T-helper 9 cell (primary cell): ENCODE measurements at places on chromosomes 5 and 9.
A peak's percentile ranks its signal among the peaks of the same experiment; 100 is the strongest.

DNA sequence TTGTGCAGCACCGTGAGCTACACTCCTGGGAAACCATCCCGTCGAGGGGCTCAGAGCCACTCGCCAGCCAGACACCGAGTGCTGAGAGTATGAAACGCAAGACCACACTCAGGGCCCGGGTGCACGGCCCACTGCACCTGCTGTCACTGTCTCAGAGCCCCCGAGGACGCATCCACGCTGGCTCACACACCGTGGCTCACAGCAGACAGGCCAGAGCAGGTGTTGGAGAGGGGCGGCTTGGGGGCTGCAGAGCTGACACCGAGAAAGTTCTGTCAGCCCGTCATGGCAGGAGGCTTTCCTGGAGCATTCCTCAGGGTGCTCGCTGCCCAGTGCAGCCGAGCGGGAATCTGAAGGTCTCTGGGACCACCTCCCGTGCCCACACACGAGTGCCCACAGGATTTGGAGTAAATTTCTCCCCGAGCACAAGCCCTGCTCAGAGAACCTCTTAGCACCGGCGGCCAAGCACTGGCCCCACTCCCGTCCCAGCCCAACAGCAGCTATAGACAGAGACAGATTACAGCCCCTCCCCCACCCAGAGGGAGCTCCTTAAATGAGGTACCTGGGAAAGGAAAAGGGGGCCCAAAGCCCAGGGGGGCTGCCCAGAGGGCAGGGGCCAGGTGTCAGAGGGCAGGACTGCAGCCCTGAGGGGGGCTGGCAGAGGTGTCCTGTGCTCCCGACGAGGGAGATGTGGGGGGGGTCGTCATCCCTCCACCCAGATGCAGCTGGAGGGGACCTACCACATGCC is 56.0 kb upstream of the SARDH start:
- no peak for DNase-seq

DNA sequence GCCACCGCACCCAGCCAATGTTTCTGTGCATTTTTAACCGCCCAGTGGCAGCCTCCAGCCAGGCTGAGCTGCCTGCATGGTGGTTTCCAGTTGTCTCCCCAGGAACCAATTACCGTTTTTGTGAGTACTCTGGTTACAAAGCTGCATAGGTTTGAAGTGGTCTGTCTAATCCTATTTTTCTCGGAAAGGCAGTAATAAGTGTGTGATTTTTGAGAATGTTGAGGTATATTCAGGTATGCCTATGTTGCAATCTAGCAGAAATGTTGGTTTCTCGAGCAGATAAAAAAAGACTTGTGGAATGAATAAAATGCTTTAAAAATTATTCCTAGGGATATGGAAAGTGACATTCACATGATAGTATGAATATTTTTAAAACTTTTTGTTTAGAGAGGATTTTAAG is 41.5 kb upstream of the ANKH start:
- DNase-seq = no peak

GRCh38 chr9:108443019-108443633 is 412.7 kb downstream of the ACTL7B start:
- no peak for DNase-seq

GRCh38 chr5:142697356-142698255 is 11.7 kb upstream of the FGF1 start:
- no peak for DNase-seq

- DNase-seq = peak; percentile 25
Observed at GRCh38 chr9:20683351-20684034, 566 bp upstream of the FOCAD start.
